DMS153 (cell line): ENCODE measurements at places on chromosomes 6 and 20.

- DNase-seq, result no peak
Measured at GRCh38 chr6:26351544-26351953, 13.4 kb upstream of the BTN3A2 start.

DNA sequence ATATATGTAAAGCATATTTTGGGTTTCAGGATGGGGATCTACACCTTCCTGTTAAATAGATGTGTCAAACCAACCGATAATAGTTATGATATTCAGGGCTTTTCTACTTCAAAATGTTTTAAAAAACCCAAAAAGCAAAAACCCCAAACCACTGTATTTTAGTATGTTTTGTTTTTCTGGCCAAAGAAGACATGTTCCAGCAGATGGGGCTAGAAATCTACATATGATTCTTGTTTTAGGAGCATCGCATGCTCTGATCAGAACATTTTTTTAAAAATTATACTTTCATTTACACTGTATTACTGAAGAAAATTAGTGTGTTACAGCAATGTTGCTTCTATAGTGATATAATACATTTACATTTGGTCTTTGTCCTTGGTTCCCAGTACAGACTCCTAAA, 11.0 kb downstream of the RMND1 start:
- DNase-seq, result no peak

DNA sequence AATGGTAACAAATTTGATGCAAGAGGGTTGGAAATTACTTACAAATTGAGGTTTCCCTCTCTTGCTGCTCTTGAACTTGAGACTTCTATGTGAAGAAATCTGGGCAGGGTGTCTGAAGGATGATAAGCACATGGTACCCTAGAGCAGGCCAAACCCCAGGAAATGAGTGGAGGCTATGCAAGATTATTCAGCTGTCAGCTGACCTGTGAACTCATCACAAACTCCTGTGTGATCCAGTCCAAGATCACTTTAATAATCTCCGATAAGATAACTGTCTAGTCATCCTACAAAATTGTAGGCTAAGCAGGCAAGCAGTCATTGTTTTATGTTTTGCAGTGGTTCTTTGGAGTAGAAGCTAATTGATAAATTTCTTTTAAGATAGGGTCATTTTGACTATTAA, 213.1 kb downstream of the BTBD3 start:
- DNase-seq, result no peak

DNA sequence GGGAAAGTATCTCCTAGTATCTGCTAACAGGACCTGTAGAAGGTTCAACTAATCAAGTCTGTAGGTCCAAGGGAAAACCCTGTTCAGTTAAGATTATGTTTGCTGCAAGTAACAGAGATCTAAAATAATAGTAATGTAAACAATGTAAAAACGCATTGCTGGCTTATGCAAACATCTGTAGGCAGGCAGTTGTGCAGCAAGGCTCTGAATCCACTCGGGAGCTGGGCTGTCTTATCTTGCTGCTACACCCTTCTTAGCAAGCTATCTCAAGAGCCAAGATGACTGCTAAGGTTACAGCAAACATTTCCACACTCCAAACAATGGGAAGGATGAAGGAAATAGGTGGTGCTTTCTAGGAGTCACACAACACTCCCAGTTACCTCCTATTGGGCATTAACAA, 397.3 kb upstream of the NRSN1 start:
- DNase-seq, result no peak

- peak; percentile 71 for DNase-seq
Measured at GRCh38 chr6:36519352-36519751, 27.9 kb downstream of the STK38 start.

- no peak for DNase-seq
Measured at GRCh38 chr6:131270534-131270933, 135.3 kb downstream of the AKAP7 start.

DNA sequence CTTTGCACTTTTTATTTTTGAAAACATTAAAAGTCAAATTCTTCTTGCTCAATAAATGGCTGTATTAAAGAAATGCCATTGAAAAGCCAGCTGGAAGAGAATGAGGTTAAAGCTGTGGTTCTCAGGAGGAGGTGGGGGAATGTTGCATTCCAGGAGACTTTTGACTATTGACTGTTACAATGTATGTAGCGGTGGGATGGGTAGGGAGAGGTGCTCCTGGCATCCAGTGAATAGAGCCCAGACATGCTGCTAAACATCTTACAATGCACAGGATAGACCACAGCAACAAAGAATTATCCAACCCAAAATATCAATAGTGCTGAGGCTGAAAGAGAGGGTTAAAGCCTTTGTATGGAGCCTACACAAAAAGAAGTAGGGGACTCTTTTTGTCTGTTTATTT, 295.9 kb downstream of the NKAIN2 start:
- DNase-seq, result no peak

DNA sequence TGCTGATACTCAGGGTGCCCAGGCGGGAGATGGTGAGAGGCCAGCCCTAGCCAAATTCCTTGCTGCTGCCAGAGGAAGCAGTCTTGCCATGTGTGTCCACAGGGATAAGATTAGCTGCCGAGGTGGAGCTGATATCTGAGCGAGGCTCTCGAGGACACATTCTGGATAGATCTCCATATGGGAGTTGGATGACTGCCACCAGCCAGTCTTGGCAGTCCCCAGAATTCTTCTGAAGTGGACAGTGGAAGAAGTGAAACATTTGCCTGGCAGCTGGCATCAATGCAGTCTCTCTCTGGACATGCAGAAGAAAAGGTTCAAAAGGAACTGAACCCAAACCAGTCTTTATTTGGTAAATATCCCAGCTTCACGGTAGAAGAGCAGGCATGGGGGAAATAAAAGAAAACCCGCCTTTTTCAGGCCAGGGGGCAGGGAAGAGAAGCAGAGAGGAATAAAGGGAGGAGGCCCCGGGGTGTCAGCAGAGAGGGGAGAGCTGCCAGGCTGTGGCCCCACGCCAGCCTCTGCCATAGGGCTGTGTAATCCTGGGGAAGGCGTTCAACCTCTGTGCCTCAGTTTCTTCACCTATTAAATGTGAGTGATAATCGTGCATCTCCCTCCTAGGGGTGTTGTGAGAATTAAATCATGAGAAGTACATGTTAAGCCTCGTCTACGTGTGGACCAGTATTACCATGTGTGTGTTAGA, 3.7 kb upstream of the FUCA2 start:
- DNase-seq, result no peak

- no peak for DNase-seq
Measured at GRCh38 chr6:52254731-52255378, 10.6 kb upstream of the IL17F start.

DNA sequence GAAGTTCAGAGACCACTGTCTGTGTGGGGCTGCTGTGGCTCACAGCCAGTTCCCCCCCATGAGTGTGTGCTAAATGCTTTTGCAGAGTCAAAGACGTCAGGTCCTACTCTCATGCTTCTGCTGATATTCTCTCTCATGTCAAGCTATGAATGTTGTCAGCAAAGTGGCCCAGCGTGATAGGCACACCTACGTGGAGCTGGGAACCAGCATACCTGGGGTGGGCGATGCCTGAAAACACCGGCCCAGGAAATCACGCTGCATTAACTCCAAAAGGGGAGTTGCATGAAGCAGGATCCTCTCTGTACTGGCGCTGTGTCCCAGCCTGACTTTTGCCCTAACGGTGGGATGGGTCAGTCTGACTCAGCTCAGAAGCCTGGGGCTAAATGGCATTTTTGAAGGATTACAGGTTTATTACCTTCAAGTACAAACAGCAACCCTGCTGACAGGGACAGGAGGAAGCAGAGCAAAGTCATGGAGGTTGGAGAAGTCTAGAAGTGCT, 9.0 kb upstream of the MRPS10 start:
- DNase-seq, result no peak

DNA sequence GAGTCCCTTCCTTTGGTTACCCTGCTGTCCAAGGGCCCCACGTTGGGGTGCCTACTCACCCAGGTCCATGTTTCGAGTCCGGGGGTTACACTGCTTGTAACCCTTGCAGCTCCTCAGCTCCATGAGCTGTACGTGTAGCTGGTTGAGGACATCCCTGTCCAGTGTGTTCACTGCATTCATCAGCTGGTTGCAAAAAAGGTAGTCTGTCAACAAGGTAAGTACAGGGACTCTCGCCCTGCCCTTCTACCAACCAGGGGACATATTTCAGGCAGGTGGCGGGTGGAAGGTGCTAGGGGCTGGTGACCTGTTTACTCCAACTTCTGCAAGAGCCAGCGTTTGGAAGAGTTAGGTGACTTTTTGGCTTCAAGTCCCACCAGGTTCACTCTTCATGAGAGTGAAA, 123.6 kb downstream of the SULF2 start:
- no peak for DNase-seq

DNA sequence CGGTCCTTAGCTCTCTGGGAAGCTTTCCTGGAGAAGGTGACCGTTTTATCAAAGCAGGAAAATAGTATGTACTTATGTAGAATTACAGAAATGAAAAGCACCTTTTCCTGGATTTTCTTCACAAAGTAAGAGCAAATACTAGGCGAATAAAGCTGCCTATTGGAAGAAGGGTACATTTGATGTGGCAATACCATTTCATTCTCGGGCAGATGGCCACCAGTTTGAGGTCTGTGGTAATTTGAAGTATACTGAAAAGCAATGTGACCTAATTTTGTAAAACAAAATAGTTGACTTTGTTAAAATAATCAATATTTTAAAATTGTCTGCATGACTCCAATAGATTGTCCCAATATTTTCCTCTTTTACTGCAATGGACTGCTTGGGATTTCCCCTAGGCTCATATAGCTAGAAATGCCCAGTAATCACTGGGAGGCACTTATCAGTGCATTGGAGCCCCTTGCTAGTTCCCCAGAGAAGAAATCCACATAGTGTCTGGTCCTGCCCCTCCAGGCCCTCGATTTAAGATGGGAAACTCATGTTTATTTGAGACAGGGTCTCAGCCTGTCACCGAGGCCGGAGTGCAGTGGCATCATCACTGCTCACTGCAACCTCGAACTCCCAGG, 7.4 kb upstream of the UTRN start:
- no peak for DNase-seq

GRCh38 chr20:42609618-42610017, 580.1 kb downstream of the PTPRT start:
- DNase-seq, result no peak

DNA sequence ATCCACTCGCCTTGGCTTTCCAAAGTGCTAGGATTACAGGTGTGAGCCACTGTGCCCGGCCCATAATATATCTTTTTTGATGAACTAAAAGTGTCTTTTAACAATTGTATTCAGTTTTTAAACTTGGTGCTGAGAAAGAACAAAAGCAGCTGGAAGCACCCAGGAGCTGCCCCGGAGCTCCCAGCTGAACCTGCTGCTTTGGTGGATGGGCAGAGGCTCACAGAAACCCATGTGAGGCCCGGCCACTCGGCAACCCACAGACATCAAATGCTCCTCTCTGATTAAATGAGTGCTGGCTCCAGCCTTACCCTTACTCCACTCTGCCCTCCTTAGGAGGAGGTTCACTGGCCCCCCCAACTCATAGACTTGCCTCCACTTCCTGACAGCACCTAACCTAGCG, 59.4 kb upstream of the FRMD1 start:
- DNase-seq, result no peak

GRCh38 chr20:50034567-50035180, 51.9 kb downstream of the SNAI1 start:
- DNase-seq, result no peak

- DNase-seq, result no peak
Measured at GRCh38 chr6:67608099-67608749, 1026.9 kb upstream of the ADGRB3 start.

DNA sequence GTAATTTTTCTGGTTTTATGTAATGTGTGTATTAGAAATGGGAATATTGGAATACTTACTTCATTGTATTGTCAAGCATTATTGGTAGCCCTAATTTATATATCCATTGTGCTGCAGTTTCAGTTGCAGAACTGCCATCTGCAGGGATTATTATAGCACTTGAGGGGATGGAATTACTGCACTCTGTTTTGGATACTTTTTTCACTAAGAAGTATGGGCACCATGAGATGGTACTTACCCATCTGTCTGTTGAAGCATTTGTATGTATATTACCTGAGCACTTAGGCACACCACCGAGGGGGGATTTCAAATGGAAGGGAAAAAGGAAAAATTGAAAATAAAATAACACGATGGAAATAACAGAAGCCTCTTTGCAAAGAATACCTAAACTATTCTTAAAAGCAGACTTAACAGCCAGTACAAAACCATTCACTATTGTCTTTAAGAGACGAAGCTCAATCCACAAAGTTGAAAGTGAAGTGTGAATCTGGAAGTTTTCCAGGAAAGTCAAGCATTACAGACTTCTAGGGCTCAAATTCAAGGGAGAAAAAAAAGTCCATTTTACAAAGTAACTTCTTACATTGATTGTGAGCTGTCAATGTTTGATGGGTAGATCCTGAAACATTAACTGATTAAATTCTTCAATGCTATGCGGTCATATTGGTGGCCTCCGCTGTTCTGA, 318.7 kb downstream of the SOX4 start:
- DNase-seq, result no peak

- no peak for DNase-seq
Measured at GRCh38 chr6:161740486-161740885, 466.6 kb upstream of the AGPAT4 start.

DNA sequence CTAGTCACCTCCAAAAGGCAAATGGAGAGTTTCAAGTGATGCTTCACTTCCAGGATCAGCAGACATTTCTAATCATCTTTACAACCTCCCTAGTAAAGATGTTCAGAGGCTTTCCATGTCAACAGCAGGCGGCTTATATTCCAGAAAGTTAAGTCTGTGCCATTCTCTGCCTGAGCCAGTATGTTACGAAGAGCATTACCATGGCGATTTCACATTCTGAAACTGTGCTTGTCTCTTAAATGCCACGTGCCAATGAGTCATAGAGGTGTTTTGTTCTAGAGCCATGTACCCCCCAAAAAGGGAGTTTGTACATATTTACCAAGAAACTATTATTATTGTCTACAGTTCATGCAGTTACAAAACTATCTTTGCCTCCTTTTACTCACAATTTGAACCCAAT, 319.5 kb downstream of the FOXA2 start:
- no peak for DNase-seq

- no peak for DNase-seq
Measured at GRCh38 chr6:25277857-25278256, 1.3 kb upstream of the CARMIL1 start.

GRCh38 chr20:48940170-48940569, 18.7 kb downstream of the ARFGEF2 start:
- DNase-seq, result no peak

DNA sequence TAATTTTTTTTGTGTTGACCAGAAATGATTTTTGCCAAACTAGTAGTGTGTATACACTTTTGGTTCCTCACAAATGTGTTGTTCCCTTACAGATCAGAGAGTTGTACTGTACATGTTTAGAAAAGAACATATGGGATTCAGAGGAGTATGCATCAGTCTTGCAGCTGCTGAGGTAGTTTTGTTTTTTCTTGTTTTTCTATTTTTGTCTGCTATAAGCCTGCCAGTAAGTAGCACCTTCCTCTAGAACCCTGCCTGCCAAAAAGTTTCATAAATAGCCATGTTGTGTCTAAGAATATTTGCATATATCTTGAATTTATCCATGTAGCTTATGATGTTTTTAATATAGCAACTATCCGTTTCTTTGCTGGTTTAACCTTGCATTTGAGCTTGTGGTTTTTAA, 46.4 kb downstream of the ORC3 start:
- DNase-seq, result no peak

- DNase-seq, result no peak
Measured at GRCh38 chr20:33696448-33696847, 10.3 kb upstream of the E2F1 start.

GRCh38 chr20:38001981-38002380, 31.3 kb downstream of the TTI1 start:
- DNase-seq, result no peak

GRCh38 chr6:75290136-75290945, 5.7 kb upstream of the TMEM30A start:
- DNase-seq, result no peak
